ENCODE measurements at places on chromosomes 1 and 21.

DNA sequence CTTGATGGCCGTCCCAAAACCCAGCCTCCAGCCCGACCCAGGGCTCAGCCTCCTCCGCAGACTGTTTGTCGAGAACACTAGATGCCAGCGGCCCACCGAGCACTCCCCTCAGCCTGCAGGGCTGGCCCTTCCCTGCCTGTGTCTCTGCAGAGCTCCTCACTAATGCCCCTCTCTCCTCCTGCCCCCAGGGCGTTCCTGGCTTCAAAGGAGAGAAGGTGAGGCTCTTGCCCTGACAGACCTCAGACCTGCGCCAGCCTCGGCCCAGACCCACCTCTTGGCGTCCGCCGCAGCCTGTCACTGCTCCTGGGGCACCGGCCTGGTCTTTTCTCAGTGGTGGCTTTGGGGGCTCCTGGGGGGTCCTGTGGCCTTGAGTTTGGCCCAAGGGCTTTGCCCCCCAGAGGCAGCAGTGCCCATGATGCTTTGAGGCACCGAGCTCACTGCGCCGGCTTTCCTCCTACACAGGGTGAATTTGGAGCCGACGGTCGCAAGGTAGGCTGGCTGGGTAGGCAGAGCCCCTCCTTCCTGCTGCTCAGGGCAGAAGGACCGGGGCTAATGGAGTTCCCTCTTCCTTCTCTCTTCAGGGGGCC is 18.4 kb downstream of the COL6A2 start:
- no peak for DNase-seq

DNA sequence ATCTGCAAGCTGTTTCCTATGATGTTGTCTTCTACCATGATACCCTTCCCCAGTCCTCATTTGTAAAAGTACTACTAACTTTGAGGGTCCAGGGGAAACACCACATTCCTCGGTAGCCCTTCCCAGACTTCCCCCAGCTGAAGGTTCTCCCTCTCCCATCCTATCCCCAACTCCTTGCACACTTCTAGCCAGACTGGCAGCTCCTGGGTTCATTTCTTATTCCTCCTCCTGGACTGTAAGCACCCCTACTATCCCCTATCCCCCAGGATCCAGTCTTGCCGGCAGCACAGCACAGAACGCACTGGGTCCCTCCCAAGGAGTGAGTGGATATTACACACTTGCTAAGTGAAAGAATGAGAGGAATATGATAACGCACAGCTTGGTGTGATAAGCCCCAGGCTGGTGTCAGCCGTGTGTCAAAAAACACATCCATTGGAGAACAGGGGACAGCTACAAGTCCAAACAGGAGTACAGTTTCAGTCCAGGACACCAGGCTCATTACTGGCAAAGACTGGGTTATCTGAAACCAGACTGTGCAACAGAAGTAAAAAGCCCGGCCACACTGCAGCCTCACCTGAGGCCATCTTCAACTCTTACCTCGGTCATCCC is 100.2 kb downstream of the SSBP3 start:
- DNase-seq, result no peak

GRCh38 chr1:87042111-87042811 is 127.8 kb downstream of the HS2ST1 start:
- no peak for DNase-seq

DNA sequence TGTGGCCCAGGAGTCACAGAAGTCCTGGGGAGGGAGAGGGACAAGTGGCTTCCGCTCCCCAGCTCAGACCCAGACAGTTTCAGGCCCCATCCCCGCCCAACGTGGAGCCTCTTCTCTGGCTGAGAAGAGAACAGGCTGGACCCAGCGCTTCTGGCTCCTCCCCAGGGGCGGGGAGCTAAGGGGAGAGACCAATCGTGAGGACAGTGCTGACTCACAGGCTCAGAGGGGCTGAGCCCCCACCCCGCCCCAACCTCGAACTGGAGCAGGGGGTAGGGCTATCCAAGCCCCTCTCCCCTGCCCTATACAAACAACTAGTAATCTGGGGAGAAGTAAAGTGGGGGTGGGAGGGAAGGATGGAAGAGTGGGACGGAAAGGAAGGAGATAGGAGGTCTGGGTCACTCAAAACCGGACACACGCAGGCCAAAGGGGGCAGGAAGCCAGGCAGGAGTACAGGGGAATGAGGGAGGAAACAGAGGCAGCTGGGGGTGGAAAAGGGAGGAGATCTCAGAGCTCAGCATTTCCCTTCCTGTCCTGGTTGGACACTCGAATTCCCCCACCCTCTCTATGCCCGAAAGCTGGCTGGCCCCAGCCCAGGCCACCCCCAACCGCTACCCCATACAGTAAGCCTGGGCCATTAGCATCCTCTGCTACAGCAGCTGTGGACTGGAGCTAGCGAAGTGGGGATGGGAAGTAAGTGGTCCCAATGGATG is at the start of gene SHC1:
Gene SHC1, minus strand, starts transcription at position 117 of the 710 bp plus-strand sequence. CDS start 221 bp downstream, outside the sequence.
- peak; percentile 98 for DNase-seq

DNA sequence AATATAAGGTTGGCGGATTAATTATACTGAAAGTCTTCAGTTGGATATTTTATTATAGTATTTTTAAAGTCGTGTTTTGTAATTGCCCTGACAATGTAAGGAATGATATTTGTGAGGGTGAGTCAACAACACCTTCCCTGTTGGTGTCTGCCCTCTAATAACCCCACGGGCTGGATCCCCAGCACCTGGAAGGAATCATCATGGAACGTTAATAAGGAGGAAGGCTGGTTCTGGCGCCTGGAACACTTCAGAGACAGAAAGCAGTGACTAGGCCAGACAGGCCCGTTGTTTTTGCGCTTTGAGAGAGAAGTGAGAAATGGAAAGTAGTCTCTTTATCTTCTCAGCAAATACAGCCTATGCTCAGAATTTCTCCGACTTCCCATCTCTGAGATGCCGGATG is 31.6 kb downstream of the TEX35 start:
- no peak for DNase-seq

DNA sequence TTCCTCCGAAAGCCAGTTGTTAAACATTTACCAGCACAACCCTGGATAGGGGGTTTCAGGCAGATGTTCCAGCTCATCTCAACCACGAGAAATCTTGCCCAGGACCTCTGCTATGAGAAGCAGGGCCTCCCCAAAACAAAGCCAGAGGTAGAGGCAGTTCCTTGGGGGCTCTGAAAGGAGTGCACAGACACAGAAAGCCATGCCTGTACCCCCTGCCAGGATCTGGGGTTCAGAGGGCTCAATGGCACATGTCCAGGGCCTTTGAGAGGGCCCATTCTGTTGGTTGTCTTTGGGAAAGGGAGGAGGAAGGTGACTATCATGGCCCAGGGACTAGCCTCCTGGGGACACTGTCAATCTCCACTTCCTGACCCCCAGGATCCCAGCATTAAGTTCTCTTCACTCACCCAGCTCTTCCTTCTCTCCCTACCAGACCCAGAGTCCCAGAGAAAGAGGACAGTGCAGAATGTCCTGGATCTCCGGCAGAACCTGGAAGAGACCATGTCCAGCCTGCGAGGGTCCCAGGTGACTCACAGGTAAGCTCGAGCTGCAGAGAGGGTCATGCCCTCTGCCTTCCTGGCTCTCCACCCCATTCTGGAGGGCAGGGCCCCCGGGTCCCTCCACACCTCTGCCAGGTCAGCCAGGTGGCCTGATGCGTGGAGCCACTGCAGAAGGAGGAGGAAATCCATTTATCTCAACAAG is 116.4 kb upstream of the IPO9 start:
- DNase-seq, result no peak

GRCh38 chr1:30964706-30965105 is 56.1 kb upstream of the SDC3 start:
- DNase-seq, result no peak

- no peak for DNase-seq
Measured at GRCh38 chr1:51280321-51280978, 44.4 kb downstream of the RNF11 start.

DNA sequence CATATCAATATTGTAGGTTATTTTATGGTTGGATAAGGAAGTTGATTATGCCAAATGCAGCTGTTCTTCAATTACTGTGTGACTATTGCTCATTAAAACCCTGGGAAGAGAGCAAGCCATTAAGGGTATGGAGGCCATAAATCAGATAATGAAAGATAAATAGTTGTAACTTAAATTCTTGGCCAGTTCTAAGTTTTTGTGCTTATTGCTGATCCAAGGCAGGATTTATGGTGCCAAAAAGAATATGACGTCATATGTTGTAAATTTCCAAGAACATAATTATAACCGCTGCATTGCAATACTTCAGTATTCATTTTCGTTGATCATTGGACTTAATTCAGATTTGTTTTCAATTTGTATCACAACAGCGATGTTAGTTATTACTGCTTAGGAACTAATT is 211.6 kb downstream of the LRRC40 start:
- no peak for DNase-seq

- no peak for DNase-seq
Measured at GRCh38 chr1:11245248-11245647, 17.1 kb downstream of the MTOR start.

- DNase-seq, result peak; percentile 36
Measured at GRCh38 chr1:31051611-31052010, 13.9 kb downstream of the PUM1 start.

- DNase-seq, result peak; percentile 95
Measured at GRCh38 chr21:35366394-35367080, 317.4 kb upstream of the RUNX1 start.

DNA sequence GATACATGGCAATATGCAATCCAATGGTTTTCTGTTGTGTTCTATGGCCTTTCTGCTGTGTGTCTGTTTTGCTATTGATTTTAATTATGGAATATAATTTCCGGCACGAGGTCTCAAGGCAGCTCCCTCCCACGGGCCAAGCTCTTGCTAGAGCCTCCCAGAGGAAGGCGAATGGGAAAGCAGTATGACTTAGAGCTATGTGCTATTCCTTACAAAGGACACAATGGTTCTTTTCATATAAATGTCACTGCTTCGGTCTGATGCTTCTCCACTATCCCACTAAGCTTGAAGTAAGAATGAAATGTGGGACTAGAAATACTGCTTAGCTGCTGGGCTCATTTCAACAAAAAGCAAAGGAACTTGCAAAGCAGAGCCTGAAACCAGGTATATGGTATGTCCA is 322.2 kb upstream of the BEND5 start:
- DNase-seq, result no peak

- DNase-seq, result no peak
Measured at GRCh38 chr1:214124915-214125314, 137.1 kb downstream of the PROX1 start.

DNA sequence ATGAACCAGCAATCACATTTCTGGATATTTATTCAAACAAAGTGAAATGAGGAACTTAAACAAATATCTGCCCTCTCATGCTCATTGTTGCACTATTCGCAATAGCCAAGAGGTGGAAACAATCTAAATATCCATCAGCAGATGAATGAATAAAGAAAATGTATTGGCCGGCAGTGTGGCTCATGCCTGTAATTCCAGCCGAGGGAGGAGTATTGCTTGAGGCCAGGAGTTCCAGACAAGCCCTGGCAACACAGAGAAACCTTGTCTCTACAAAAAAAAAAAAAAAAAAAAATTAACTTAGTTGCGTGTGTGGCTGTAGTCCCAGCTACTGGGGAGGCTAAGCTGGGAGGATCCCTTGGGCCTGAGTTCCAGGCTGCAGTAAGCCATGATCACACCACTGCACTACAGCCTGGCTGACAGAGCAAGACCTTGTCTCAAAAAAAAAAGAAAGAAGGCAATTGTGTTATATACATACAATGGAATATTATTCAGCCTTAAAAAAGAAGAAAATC is 191.4 kb downstream of the AKT3 start:
- DNase-seq, result peak; percentile 34

GRCh38 chr1:52706941-52707926 is 9.1 kb upstream of the COA7 start:
- DNase-seq, result no peak

DNA sequence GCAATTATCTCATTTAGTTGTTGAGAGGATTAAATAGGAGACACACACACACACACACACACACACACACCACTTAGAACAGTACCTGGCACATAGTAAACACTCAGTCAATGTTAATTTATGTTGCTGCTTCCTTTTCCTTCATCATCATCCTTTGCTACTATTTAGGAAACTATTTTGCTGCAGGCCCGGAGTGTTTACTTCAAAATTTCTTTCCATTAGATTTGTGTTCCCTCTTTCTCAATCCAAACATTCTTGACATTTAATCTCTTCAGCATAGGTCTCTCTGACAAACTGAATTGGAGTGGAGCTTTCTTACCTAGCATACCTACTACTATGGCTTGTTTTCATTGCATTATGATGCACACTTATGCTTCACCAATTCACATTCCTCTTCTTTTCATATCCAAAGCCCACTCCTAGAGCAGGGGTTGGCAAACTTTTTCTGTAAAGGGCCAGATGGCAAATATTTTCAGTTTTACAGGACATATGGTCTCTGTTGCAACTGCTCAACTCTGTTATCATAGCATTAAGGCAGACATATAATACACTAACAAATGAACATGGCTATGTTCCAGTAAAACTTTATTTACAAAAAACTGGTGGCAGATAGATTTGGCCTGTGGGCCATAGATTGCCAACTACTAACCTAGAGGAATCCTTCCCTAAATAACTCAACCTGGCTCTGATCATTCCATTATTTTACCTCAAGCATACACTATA is 49.5 kb downstream of the SCMH1 start:
- peak; percentile 61 for DNase-seq

GRCh38 chr21:33780631-33781030 is 135.0 kb downstream of the ATP5PO start:
- DNase-seq, result peak; percentile 57

- no peak for DNase-seq
Measured at GRCh38 chr1:18773753-18774152, 85.7 kb downstream of the TAS1R2 start.

GRCh38 chr1:231613419-231614349 is 12.9 kb upstream of the DISC1 start:
- no peak for DNase-seq

- DNase-seq, result no peak
Measured at GRCh38 chr1:209611771-209612570, 28.5 kb downstream of the CAMK1G start.

GRCh38 chr1:109564194-109564878 is 15.9 kb downstream of the GNAI3 start:
- no peak for DNase-seq

DNA sequence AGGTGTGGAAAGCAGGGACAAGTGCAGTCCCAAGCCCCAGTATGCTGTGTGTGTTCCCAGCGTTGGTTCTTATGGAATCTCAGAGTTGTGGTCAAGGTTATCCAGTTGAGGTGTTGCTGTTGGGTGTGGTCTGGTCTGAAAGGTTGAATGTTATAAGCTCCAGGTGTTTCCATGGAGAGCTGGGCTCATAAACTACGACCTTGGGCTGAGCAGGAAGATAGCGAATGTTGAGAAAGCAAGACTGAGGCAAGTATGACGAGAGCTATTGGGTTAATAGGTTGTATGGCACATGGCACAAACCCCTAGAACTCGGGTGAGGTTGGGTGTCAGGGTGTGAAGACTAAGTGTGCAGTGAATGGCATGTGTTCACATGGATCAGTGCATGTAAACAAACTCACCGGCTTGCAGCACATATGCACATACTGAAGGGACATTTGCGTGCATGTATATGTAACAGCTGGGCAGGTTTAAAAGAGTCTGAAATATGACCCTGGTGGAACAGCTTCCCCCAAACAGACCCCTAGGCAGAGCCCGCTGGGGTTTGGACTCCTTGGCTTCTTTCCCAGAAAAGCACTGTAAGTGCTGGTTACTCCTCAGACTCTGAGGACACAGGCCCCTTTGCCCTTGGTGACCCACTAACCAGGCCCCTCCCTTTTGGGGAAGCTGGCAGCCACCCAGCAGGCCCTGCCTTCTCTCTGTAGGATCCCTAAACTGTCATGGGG is 117.5 kb downstream of the NAV1 start:
- peak; percentile 95 for DNase-seq
